ENCODE measurements at places on chromosomes 7 and 10. TPM values are rescaled to one million over a fixed set of nuclear protein-coding genes. Genes with fewer than 3 reads are reported as not detected.

DNA sequence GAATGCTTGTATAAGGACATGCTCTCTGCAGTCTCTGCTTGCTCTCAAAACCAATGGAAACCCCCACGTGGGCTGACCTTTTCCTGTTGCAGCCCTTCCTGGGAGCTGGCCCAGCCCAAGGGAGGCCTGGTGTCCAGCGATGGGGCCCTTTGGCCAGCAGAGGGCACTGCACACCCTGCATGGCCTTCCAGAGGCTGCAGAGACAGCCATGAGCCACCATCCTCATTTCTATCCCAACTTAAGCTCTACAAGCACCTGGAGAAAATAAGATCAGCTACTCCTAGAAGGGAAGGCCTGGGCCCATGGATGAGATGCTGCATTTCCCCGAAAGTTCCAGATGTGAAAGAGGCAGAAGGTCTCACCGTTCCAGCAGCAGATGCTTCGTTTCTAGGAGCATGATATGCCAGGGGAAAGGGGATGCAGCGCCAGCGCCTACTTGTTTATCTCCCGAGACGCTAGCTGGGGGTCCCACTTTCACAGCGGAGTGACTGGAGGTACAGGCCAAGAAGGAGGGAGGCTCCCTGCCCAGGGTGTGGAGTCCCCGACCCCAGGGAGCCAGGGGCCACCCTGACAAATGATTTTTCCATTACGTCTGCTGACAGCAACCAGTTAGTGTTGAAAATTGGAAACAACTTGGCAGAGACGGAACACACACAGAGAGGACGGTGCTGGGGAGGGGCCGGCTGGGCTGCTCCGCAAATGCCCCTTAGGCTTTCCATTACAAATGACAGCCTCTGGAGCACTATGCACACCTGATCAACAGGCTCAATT lies 106.4 kb downstream of the ZRANB1 start:
- DNase-seq: peak; percentile 91
- H3K4me3 ChIP-seq: no peak overlapping the region
- peak overlapping the region; percentile 54 for H3K27ac ChIP-seq

GRCh38 chr10:13945390-13946208 lies 358.8 kb downstream of the PRPF18 start:
- H3K36me3 ChIP-seq: no peaks in the 10 kb centered on the region
- no peak overlapping the region for H3K4me3 ChIP-seq
- DNase-seq: no peak
- H3K27me3 ChIP-seq: no peaks in the 10 kb centered on the region
- H3K4me1 ChIP-seq: no peaks in the 10 kb centered on the region

DNA sequence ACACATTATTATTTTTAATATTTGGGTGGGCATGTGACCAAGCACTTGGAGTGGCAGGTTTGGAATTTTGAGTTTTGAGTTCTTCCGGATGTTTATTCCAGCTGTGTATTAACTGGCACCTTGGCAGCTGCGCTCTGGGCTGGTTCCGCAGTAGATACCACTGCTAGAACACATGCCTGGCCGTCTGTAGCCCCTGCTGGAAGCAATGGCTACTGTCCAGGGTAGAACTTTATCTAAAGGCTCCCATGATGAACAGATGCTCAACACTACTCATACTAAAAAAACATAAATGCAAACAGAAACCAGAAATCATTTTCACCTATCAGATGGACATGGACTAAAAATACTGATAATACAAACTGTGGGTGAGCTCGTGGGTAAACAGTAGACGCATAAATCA lies 19.4 kb upstream of the SH3PXD2A start:
- H3K27me3 ChIP-seq: no peaks in the 10 kb centered on the region
- no peaks in the 10 kb centered on the region for H3K4me1 ChIP-seq
- no peak overlapping the region for H3K4me3 ChIP-seq
- no peak for DNase-seq
- H3K36me3 ChIP-seq: no peaks in the 10 kb centered on the region

DNA sequence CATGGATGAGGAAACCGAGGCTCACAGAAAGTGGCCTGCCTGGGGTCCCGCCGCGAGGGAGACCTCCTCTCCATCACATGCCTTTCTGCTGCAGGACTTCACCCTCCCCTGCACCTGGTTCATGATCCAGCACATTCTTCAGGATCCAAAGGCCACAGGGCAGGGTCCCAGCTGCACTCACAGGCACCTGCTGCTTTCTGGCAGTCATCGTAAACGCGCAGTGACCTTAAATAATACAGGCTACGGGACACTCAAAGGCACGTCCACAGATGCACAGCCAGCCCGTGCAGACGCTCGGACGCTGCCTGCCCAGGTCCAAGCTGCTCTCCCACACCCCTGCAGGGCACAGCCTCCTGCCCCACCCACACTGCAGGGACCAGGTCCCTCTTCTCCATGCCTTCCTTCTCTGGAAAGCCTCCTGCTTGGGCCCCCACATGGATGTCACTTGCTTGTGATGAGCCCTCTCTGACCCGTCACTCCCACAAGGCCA lies 49.9 kb downstream of the CALML3 start:
- H3K36me3 ChIP-seq: no peaks in the 10 kb centered on the region
- peaks cover 14% of the 10 kb centered on the region for H3K4me1 ChIP-seq
- no peak overlapping the region for H3K4me3 ChIP-seq
- DNase-seq: no peak
- no peaks in the 10 kb centered on the region for H3K27me3 ChIP-seq

- peaks cover 5% of the 10 kb centered on the region for H3K4me1 ChIP-seq
- H3K27ac ChIP-seq: no peak overlapping the region
- H3K36me3 ChIP-seq: no peaks in the 10 kb centered on the region
- H3K27me3 ChIP-seq: no peaks in the 10 kb centered on the region
- no peak overlapping the region for H3K4me3 ChIP-seq
Measured at GRCh38 chr10:11197266-11197712, 179.6 kb downstream of the CELF2 start.

CPED1 gene
- 42.1 TPM for polyA plus RNA-seq

GRCh38 chr7:110442381-110442837 lies 648.5 kb upstream of the LRRN3 start:
- no peak overlapping the region for H3K4me3 ChIP-seq
- no peaks in the 10 kb centered on the region for H3K4me1 ChIP-seq
- H3K36me3 ChIP-seq: no peaks in the 10 kb centered on the region
- H3K27ac ChIP-seq: no peak overlapping the region

DNA sequence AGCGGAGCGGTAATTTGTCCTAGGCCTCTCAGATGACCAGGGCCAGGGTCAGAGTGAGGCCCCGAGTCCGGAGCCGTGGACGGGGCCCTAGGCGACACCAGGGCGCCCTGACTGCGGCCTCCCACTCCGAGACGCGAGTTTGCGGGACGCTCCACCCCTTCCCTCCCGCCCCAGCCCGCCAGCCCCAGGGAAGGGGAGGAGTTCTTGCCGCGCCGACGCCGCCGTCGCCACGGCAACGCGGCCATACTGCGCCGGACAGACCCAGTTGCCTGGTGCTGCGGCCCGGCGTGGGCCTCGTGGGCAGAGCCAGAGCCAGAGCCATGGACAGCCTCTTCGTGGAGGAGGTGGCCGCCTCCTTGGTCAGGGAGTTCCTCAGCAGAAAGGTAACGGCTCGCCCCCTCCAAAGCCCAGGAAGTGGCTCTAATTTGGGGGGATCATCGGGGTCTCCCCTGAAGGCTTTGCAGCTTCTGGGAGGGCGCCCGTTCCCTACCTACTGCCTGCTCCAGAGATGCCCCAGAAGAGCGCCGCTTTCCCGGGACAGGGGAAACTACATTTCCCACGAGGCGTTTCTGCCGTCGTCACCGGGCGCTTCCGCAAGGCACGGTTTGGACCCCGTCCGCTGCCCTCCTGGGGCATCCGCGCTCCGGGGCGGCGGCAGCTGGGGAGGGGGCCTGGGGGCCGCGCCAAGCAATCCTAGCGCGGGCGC lies at the start of gene MINDY4:
Gene MINDY4 (plus strand): TSS at position 244 of the 706 bp plus-strand sequence. CDS start 77 bp downstream, at position 321.
- H3K36me3 ChIP-seq: no peaks in the 10 kb centered on the region
- H3K4me1 ChIP-seq: peaks cover 1% of the 10 kb centered on the region
- peak within 1 kb of the TSS; percentile 75 for H3K4me3 ChIP-seq
- peak within 1 kb of the TSS; percentile 62 for H3K27ac ChIP-seq
- no peaks in the 10 kb centered on the region for H3K27me3 ChIP-seq
- peak; percentile 86 for DNase-seq

- DNase-seq: no peak
- H3K27me3 ChIP-seq: no peaks in the 10 kb centered on the region
- no peak overlapping the region for H3K4me3 ChIP-seq
- H3K27ac ChIP-seq: no peak overlapping the region
Measured at GRCh38 chr7:137834552-137834951, 12.2 kb downstream of the DGKI start.

SLC26A3 gene
- 0.06 TPM for polyA plus RNA-seq

YAE1 gene
- polyA plus RNA-seq: 30.7 TPM

DNA sequence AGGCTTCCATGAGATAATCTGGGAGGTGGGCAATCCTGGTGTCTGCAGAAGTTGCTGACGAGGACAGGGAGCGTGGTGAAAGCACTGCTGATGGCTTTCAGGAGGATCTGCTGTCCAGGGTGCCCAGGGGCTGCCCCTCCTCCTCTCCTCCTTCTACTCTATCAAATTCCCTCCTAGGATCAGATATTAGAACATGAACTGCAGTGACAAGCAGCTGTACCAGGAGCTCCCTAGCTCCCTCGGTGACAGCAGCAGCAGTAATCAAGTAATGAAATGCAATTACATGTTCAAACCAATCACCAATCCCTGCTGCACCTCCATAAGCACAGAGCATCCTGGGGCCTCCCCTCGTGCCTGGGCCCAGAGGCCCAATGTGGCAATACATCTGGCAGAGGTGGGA lies 46.9 kb downstream of the GRID1 start:
- no peaks in the 10 kb centered on the region for H3K4me1 ChIP-seq
- no peak overlapping the region for H3K4me3 ChIP-seq
- no peaks in the 10 kb centered on the region for H3K27me3 ChIP-seq
- no peaks in the 10 kb centered on the region for H3K36me3 ChIP-seq
- H3K27ac ChIP-seq: no peak overlapping the region

- no peak overlapping the region for H3K4me3 ChIP-seq
- DNase-seq: no peak
- no peaks in the 10 kb centered on the region for H3K27me3 ChIP-seq
- peaks cover 1% of the 10 kb centered on the region for H3K4me1 ChIP-seq
- H3K36me3 ChIP-seq: no peaks in the 10 kb centered on the region
Measured at GRCh38 chr7:105136221-105136620, 122.2 kb downstream of the KMT2E start.

FANK1 gene
- polyA plus RNA-seq: 5.4 TPM
